ENCODE measurements at places on chromosomes 6 and 20.

DNA sequence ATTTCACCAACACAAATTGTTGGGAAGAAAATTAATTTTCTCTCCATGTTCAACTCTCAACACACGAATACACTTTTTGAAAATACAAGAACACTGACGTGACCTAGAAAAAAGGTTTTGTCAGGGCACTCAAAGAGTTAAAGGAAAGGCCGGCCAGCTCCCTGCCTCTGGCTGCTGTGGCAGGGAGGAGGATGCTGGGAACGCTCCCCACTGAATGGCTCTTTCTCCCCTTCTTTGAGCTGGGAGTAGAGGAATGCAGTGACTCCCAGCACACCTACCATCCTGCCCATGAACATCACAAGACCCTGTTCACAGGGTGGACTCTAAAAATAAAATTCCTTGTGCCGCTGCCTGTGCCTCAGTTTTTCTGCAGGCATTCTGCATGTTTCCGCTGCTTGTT lies 47.0 kb downstream of the MAP3K5 start:
- H3K4me3 ChIP-seq = no peak overlapping the region
- no peaks in the 10 kb centered on the region for H3K27me3 ChIP-seq
- H3K36me3 ChIP-seq = no peaks in the 10 kb centered on the region

DNA sequence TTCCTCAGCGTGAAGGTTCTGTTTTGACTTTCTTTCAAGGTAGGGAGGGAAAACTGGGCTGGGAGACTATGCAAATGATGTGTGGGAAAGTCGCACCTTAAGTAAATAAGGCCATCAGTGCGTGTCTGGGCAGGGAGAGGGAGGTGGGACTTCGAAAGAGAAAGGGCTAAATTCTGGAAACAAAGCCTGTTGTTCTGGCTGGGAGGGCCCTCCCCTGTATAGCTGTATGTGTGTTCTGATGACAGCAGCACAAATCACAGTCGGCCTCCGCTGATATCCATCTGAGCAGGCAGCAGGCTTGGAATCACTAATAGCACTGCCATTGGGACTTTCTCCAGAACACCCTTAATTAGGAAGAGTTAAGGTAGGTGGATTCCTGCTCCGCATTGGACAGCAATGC lies 19.2 kb downstream of the JAG1 start:
- no peak overlapping the region for H3K27ac ChIP-seq
- H3K4me3 ChIP-seq = no peak overlapping the region
- H3K4me1 ChIP-seq = peaks cover 23% of the 10 kb centered on the region
- peaks cover 5% of the 10 kb centered on the region for H3K36me3 ChIP-seq

GRCh38 chr20:17612287-17612991 lies 42.6 kb downstream of the DSTN start:
- no peak overlapping the region for H3K4me3 ChIP-seq
- DNase-seq = peak; percentile 65
- H3K4me1 ChIP-seq = peaks cover 7% of the 10 kb centered on the region
- H3K36me3 ChIP-seq = peaks cover 46% of the 10 kb centered on the region
- H3K27ac ChIP-seq = peak overlapping the region; percentile 63

GRCh38 chr6:40387127-40387870 lies 199.9 kb downstream of the LRFN2 start:
- H3K27me3 ChIP-seq = no peaks in the 10 kb centered on the region
- H3K36me3 ChIP-seq = no peaks in the 10 kb centered on the region
- no peak overlapping the region for H3K4me3 ChIP-seq
- DNase-seq = no peak

Data from fibroblast of lung (primary cell).